HS-27A (cell line): ENCODE measurements at places on chromosomes 12 and 14.

GRCh38 chr12:115507951-115508722 lies 769.4 kb downstream of the MED13L start:
- no peak for DNase-seq

DNA sequence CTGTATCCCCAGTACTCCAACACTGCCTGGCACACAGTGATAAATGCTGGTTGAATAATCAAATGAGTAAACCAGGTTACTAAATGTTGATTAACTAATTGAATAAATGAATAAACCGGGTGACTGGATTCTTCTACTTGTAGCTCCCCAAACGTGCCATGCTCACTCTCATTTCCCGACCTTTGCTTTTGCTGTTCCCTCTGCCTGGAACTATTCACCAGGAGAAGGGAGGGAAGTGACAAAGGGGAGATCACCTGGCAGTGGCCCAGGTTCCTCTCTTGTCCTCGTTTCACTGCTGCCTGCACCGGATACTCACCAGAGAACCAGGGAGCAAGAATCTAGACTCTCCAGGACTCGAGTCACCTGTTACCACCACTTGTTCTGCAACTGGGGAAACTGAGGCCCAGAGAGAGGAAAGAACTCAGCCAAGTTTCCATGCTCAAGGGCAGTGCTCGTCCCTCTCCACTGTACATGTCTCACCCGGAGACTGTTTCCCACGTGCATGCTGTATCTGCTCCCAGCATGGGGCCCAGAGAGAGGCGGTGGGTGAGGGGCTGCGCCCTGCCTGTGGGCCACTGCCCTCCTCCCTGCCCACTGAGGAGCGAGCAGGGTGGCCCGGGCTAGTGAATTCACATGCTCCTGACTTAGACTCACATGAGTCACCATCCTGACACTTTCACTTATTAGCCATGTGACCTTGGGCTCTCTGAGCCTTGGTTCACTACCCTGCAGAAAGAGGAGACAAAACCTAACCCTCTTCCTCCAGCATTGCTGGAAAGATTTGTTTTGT lies 17.7 kb upstream of the POP5 start:
- no peak for DNase-seq

DNA sequence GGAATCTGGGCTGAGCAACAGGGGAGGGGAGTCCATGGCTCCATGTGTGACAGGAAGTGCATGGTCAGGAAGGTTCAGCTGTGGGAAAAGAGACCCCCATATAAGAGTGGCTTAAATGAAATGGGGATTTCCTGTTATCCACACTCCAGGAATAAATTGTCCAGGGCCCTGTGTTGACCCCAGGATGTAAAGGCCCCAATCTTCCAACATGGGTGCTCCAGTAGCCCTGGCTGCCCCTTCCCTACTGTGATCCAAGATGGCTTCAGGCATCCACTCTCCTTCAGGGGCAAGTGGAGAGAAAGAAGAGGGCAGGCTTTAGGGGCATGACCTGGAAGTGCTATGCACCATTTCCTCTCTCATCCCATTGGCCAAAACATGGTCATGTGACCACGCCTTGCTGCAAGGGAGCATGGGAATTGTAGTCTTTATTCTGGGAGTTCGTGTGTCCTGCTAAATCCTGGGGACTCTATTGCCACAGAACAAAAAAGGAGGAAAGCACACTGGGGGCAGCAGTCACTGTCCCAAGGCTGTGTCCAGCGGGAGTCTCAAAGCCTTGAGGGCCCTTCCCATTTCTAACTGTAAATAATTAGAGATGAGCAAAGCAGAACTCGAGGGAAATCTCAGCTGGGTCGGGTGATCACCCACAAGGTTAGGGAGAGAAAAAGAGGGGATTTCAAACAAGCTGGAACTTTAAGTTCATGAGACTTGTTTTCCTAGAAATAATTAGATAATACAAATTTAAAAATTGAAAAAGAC lies 289.2 kb downstream of the ADGRD1 start:
- DNase-seq = no peak

DNA sequence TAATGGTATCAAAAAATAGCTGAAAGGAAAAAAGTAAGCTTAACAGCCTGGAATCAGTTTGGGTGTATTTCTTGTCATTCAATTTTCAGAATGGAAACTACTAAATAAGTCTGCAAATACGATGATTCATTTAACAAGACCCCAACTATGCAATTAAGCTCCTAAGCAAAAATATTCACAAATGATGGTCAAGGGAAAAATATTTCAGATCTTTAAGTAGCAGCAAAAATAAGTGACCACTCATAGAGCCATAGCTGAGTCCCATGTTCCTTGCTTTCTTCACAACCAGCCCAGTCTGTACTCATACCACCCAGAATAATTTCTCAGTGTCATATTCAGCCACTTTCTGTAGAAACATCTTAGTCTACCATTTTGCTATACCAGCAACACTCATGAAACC lies 185.4 kb downstream of the PPM1H start:
- DNase-seq = no peak

- no peak for DNase-seq
Observed at GRCh38 chr12:17326649-17327048, 720.7 kb upstream of the LMO3 start.
